ENCODE measurements at places on chromosomes 16 and 17.

DNA sequence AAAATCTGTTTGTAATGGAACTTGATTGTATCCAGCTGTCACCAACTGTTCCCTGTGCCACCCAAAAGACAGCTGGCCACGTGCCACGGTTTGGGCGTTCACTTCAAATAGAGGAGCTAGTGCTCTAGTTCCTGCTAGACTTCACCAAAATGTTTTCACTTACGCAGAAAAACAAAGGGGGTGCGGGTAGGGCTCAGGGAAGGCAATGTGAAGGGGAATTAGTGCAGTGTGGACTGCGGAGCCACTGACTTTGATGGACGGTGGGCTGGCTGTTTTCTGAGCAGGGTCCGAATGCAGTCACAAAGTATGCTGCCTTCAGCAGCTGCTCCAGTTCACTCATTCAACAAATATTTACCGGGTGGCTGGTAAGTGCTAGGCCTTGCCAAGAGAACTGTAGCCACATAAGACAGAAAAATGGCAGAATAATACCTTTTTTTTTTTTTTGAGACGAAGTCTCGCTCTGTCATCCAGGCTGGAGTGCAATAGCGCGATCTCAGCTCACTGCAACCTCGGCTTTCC, 7.6 kb upstream of the CYTH1 start:
- DNase-seq: no peak

- DNase-seq: no peak
These were observed 150.4 kb upstream of the HS3ST2 start for GRCh38 chr16:22663389-22664064.

DNA sequence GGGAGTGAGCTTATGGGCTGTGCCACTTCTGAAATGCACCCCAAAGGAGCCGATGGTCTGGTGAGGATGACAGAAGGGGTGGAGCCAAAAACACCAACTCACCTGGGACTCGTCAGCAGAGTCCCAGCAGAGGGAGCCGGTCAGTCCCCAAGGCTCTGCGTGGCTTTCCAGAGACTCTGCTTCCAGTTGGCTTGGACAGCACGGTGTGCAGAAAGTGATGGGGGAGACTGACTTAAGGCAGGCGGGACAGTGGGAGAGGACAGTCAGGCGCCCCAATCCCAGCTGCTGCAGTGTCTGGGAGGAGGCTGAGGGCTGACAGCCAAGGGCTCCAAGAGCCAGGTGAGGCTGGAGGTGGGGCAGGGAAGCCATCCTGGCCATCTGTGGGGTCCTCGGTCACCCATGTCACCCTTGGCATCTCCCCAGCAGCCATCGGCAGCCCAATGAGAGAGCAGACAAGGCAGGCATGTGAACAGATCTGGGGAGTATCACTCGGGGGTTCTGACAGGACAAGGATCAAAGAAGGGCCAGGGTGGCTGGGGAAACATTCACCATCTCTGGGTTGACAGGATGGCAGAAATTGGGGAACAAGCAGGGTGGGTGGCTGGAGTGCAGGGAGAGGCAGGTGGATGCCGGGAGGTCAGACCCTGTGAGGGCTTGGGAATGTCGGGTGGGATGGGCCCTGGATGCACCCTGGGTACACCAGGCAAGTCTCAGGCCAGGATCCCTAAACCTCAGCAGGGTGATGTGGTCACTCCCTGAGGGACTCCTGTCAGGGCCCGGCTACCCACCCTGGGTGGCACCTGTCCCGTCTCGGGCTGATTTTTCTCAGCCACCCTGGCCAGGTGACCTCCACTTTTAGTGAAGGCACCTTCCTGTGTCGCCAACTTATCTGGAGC, 8.9 kb upstream of the KRTAP17-1 start:
- DNase-seq: no peak

DNA sequence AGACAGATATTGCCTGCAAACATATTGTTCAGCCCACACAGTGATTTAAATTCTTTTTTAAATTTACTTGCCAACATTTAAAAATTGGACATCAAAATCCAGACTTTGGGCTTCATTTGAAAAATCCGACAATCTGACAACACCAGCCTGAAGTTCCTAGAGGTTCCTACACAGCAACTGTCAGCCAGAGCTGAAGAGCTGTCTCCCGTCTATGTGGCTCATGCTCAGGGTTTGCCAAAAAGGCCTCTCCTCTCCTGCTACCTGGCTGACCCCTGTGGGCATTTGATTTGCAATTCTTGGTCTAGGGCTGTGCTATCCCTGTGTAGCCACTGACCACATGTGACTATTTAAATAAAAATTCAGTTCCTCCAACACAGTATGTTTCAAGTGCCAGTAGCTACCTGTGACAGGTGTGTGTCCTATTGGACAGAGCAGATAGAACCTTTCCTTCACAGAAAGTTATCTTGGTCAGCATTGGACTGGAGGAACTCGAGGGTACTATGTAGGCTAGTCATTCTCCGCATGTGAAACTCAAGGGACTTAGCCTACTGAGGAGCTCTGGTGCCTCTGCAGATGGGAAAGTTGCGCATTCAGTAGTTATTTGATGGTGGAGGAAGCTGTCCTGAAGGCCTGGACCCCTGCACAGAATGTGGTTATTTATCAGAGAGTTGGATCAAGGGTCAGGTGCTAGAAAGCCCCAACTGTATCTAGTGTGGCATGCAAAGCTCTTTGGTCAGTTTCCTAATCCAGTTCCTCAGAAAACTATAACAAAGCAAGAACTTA, 2.7 kb downstream of the LYRM1 start:
- DNase-seq: no peak

DNA sequence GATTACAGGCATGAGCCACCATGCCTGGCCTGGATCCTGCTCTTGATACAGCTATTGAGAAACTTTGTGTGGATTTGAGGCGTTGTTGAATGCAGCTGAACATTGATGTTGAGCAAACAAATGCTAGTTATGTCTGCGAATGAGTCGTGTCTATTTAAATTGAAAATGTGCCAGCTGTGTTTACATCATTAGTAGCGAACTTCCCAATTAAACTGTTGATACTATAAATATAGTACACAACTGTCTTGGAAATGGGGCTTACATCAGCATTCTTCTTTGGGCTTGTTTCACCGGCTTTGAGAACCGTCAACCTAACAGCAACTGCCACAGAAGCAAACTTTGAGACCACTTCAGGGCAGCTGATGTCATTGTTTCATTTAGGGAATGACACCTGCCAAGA, 251.9 kb downstream of the RBFOX1 start:
- DNase-seq: no peak

GRCh38 chr17:3907483-3908216, 8.6 kb downstream of the P2RX1 start:
- peak; percentile 5 for DNase-seq

GRCh38 chr16:10367616-10368188, 18.2 kb upstream of the ATF7IP2 start:
- no peak for DNase-seq

GRCh38 chr17:78450696-78451345, 72.4 kb downstream of the PGS1 start:
- DNase-seq: peak; percentile 62

- DNase-seq: no peak
These were observed 63.3 kb upstream of the HSBP1 start for GRCh38 chr16:83744441-83744981.

DNA sequence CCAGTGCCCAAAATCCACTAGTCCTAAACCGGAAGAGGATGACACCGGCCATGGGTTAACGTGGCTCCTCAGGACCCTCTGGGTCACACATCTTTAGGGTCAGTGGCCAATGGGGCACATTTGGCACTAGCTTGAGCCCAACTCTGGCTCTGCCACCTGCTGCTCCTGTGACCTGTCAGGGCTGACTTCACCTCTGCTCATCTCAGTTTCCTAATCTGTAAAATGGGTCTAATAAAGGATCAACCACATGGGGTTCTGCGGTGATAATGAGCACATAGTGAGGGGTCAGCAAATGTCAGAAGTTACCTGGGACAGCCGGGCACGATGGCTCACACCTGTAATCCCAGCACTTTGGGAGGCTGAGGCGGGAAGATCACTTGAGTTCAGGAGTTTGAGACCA, 18.4 kb downstream of the QPRT start:
- DNase-seq: no peak

- peak; percentile 88 for DNase-seq
These were observed 14.6 kb upstream of the SBK1 start for GRCh38 chr16:28277537-28278388.

DNA sequence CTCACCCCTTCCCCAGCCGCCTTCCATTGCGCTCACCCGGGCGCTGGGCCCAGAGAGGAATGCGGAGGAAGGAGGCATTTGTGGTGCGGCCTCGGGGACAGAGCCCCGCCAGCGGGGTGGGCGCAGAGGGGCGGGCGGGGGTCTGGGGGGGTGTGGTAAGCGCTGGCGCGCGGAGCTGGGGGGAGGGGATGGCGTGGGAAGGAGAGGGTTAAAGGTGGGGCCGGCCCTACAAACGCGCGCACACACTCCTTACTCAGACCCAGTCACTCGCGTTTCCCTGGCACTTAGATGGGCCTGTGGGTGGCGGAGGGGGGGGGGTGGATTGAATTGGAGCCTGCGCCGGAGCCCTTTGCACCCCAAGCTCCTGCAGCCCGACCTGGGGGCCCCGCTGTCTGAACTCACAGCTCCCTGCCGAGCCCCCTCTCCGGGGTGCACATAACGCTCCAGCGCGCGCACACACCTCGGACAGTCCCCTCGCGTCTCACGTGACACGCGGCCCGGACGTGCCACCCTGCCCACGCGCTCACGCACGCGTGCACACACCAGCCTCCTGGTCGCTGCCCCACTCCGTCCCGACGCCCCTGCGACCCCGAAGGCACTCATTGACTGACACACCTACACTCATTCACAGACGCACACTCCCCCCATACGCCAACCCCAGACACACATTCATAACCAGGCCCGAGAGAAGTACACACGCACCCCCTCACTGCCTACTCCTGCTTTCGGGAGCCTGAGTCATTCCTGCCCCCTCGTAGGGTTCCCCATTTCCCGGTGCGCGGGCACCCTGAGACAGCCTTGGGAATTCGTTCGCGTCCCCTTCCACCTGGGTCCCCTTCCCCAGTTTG, 844 bp downstream of the TBKBP1 start:
- no peak for DNase-seq

DNA sequence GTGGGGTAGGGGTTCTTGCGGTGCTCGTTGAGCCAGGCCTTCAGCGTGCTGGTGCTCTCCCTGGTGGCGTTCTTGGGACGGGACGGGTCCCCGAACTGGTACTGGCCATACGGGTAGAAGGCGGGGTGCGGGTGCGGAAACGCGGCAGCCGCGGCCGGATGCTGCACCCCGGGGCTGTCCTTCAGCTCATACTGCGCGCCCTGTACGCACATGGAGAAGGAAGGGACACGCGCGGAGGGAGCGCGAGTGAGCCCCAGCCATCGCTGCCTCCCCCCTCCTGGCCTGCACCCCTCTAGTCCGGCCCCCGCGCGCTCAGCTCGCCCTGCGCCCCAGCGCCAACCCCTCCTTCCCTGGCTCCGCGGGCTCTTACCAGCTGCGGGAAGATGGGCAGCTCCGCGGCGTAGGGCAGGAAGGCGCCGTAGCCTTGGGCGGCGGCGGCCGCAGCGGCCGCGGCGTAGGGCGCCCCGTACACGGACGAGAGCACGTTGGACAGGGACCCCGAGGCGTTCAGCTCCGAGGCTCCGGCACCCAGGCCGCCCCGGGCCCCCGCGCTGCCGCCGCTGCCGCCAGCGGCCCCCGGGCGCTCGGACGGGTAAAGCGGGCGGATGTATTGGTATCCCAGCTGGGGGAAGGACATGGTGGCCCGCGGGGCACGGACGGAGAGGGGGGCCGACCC, 1.0 kb downstream of the IRX3 start:
- no peak for DNase-seq

DNA sequence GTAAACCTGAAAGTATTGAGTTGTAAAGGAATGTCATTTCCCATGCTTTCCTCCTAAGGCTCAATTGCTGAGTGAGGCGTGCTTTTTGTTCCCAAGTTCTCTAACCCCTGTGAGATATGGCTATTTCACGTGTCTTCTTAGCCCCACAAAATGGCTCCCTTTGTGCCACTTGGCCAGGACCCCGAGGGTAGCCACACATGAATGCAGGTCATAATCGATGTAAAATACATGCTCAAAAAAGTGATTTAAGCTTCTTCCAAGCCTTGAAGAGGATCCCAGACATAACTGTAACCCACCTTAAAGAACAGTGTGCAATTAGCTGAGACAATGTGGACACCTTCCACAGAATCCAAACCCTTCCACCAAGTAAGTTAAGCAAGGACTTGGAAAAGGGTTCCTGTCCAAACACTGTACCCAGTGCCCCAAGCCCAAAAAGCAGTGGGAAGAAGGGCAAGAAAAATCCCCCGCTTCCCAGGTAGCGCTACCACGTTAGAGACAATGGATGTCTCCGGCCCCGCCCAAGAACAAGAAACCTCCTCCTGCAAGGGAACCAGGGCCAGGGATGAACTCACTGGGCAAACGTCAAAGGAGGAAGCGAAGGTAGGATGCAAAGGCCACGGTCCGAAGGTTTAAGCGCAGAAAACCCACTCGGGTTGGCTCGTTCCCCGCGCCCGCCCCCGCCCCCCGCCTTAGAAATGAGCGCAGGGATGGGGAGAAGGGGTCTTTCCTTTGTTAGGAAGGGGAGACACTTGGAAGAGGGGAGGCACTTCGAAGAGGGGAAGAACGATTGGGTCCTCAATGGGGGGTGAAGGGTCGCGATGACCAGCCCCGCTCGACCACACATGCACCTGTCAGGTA, 1.2 kb downstream of the JPT1 start:
- DNase-seq: peak; percentile 55

GRCh38 chr16:30748634-30749445, 615 bp downstream of the PHKG2 start:
- peak; percentile 56 for DNase-seq

DNA sequence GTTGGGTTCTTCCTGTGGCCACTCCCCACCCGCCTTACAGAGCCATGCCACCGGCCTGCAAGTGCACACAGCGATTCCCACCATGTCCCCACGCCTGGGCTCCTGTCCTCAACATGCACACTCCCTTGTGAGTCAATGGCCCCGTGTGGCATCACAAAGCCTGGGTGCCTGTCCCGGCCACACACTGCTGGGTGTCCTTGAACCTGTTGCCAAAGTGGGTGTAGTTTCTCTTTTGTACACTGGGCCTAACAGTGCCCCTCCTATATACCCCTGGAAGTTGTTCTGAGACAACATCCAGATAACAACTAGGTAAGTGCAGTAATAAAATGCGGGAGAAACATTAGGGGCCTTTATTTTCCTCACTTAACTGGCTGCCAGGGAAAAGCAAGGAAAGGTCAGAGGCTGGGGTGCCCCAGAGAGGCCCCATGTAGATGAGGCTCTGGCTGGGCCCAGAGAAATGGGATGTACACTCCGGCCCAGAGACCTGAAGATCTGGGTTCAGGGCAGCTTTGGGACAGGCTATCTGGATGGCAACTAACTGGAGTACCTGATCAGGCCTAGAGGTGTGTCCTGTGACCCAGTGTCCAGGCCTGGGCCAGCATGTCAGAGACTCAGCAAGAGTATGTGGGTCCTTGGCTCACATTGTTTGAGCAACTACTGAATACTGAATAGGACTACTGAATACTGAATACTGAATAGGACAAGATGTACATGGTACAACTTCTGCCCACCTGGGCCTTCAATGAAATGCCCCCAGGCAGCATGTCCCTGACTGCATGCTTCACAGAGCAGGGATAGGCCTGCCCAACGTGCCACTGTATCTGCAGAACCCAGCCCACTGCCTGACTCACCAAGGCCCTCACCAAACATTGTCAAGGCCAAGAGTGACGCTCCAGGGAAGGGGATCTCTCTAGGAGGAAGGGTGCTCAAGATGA, 8.3 kb downstream of the ABCC3 start:
- DNase-seq: peak; percentile 50
